Renal pelvis (tissue), 12 donors: ENCODE measurements at places on chromosomes 5 and 9.

DNA sequence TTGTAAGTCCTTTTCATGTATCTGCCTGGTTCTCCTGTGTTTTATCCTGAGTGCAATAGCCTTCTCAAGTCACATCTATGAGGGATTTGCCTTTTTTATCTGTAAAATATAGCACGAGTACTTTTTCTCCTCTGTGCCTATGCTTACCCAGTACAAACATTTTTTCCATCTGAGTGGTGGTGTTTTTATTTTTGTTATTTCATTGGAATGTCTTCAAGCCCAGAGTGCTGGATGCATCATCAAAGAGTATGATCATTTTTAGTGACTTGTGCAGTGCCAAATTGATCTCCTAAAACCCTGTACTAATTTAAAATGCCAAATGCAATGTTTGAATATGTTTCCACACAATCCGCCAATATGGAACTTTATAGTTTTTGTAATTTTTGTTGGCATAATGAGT, 86.1 kb downstream of the TLE4 start:
- no peak for DNase-seq

GRCh38 chr5:50853151-50853550, 186.7 kb downstream of the PARP8 start:
- no peak for DNase-seq

DNA sequence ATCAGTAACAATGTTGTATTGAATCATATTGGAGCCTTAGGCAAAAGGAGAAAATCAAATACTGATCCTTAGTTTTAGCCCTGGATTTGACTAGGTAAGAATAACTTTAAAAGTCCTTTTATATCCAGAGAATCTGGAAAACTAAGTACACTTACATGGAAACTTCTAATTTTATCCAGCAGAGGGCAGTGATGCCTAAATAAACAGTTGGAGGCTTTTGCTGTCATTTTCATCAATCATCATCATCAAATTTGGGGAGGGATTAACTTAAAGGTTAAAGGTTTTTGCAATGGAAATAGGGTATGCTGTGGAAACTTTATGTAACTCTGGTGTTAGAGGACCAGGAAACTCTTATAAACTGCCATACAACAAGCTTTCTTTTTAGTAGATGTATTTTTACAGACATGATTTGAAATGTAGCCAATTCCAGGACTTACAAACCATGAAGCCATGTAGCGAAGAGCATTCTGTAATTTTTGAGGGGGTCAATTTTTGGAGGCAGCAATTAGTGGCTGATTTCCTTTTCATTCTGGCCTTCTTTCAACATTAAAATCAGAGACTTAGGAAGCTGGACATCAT, 112.7 kb downstream of the OSTF1 start:
- peak; percentile 38 for DNase-seq

DNA sequence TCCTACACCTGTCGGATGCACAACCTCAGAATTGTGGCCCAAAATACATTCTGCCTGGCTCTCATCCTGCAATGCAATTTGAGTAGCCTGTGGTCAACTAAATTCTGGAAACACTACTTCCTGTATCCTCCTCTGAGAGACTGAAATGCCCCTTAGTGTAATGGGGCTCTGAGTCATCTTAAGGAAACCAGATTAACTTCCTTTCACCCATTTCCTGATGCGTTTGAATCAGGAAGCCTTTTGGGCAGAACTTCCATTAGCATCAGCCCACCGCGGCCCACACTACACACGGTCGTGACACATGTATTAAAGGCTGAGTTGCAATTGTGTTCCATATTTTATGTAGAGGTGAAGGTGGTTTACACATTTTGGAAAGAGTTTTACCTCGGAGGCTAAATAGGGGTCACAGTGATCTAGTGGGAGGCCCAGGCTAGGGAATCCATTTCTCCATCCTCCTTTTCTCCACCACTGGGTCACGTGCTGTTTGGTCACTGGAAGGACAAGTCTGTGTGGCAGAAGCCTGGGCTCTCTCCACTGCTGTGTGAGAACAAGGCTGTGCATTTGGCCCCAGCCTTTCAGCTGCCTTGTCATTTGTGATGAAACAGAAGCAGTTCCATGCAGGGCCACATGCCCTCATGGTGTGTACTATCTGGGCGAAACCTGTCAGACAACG, 55.9 kb downstream of the DAP start:
- DNase-seq, result no peak
